ENCODE measurements at places on chromosomes 5 and 9. TPM values are rescaled to one million over a fixed set of nuclear protein-coding genes. Genes with fewer than 3 reads are reported as not detected.
A peak's percentile ranks its signal among the peaks of the same experiment; 100 is the strongest.

GRCh38 chr5:137580030-137580429 lies 80.9 kb upstream of the SPOCK1 start:
- no peak for DNase-seq

GRCh38 chr9:130651221-130651620 lies 13.2 kb upstream of the PRDM12 start:
- no peak for DNase-seq

DNA sequence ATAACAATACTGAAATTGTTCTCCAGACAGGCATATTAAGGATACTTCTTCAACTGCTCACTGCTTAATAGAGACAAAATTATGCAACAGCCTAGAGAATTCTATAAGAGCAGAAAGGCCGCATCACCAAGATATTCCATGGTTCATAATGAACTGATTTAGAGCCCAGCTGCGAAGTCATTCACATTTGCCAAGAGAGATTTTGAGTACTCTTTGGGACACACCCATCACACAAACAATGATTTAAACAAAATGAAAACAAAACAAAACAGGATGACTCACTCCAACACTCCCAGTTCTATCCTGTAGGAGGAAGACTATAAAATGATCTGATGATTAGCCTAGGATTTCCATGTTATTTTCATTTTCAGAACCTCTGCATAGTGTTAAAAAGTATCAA lies 145.7 kb upstream of the GNA14 start:
- DNase-seq: peak; percentile 31

The BTNL9 gene
- total RNA-seq: under 0.01 TPM

DNA sequence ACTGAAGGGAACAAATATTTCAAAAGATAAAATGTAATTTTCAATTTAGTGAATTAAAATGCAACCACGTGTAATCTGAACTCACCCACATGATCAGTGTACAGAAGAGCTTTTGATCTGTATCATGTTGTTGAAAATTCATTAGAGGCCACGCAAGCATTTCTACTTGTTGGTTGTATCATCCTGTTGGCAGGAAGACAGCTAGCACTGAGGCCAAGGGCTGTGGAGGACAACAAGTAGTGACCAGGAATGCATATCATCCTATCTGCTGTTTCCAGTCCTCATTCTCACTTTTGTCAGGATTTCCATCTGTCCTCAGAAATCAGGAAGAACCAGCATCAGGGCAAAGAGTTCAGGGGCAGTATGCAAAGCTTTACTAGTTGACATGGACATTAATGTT lies 29.9 kb upstream of the CKS2 start:
- no peak for DNase-seq

DNA sequence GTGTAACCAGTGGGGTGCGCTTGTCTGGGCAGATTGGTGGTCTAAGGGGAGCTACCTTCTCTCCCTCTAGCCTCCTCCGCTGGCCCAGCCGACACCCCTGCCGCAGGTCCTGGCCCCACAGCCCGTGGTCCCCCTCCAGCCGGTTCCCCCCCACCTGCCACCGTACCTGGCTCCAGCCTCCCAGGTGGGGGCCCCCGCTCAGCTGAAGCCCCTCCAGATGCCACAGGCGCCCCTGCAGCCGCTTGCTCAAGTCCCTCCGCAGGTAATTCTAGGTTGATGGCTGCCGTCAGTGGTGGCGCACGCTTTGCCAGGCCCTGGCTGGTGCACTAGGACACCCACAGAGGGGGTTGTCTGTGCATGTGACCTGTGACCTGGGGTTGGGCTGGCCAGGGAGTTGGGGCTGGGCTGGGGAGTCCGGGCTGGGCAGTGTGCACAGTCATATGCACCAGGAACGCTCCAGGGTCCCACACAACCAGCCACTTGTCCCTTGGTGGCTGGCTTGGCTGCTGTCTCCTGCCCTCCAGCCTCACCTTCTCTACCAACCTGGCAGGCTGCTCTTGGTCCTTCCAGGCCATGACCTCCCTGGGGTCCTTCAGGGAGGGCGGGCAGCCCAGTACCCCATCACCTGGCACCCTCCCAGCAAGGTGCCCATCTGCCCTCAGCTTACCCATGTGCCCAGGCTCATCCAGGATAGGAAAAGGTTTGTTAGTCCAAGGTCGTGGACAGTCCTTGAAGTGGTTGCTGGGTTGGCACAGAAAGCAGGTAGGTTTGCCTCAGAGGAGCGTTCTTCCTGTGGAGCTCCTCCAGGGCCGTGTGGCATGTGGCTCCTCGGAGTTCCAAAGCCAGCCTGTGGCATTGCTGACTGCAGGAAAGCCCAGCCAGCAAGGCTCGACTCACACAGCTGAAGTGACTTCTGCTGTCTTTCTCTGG lies 73.2 kb downstream of the WNK2 start:
- DNase-seq: no peak

The IL3 gene
- not detected for total RNA-seq

- peak; percentile 33 for DNase-seq
Measured at GRCh38 chr5:73215891-73216610, 43.1 kb downstream of the TMEM174 start.

DNA sequence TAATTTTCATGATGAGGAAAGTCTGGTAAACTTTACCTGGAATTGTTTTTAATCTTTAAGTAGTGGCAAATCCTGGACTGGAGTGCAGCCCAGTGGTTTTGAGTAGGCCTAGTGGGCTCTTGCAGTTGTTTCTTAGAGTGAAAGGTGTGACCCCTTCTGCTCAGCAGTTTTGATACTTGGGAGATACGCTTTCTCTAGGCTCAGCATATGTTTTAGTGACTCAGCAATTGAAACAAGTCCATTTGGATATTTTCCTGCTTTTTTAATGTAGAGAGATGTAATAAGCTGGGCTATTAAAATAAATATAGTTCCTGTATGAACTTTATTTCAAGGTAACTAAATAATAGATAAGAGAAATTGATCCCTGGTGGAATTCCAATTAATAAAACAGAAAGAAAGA lies 6.0 kb downstream of the POLR3G start:
- DNase-seq: no peak

The INSYN2B gene
- total RNA-seq: 1.4 TPM

All from dermis microvascular lymphatic vessel endothelial cell (primary cell).